Activated CD8-positive, alpha-beta memory T cell treated with anti-CD3 and anti-CD28 coated beads for 1 hour (primary cell): ENCODE measurements at places on chromosomes 4 and X.

DNA sequence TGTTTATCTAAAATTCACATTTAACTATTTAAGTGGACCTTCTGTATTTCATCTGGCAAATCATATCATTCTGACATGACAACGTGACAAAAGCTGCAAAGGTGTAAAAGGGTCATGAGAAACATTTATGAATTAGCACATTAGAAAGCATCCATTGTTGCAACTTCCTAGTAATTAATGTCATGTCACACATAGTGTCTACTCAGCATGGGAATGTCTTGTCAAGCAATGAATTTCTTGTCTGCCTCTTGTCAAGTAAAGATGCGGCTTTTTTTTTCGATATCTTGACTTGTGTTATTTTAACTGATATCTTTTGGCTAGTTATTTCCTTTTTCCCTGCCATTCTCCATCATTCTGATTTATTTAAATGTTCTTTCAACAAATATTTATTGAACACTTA, 463.5 kb upstream of the CXorf51B start:
- no peak for DNase-seq

DNA sequence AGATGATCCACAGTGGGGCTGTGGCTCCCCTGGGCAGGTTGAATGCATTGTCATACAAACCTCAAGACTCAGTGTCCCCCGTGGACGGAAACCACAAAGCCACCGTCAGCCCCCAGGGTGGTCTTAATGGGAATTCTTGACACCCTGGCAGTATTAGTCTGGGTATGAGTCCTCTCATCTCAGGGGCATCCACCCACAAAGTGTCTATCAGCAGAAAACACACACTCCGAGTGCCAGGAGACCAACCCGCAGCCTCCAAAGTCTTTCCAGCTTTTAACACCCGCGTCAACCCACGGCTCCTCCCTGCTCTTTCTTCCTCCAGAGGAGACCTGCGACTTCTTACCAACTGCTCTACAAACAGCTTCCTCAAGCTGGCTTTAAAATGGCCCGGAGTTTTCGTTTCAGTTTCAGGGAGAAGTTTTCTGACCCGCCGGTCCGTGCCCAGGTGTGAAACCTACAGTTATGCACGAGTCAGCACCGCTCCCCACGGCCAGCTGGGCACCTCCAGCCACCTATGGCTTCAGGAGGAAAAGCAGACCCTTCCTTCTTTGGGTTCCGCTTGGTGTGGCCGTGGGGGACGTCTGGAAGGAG, 14.4 kb upstream of the ASMTL start:
- DNase-seq: no peak

- no peak for DNase-seq
Measured at GRCh38 chrX:14851526-14851925, 21.3 kb downstream of the FANCB start.

GRCh38 chr4:77877771-77878565, 15.3 kb downstream of the MRPL1 start:
- no peak for DNase-seq

GRCh38 chrX:122517786-122518185, 666.3 kb upstream of the GRIA3 start:
- no peak for DNase-seq

GRCh38 chr4:11354531-11354930, 74.2 kb downstream of the HS3ST1 start:
- no peak for DNase-seq

DNA sequence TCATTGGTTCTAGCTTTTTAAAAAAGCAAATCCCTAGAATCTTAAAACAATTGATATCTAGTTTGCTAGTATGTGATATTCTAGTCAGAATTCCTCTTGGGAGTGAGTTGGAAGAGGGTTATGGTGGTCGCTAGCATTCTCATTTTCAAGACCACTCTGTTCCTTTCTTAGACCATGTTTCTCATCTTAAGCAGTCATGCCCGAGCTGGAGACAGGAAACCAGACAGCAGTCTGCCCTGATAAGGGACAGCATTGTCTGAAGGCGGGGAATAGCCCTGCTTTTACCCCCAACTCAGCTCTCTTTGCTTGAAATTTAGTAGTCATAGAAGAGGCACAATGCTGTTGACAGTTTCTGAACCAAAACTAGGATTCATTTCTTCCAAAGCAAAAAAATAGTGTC, 5.2 kb downstream of the KLF3 start:
- no peak for DNase-seq

GRCh38 chr4:6576512-6576911, 1.5 kb downstream of the MAN2B2 start:
- DNase-seq: no peak

DNA sequence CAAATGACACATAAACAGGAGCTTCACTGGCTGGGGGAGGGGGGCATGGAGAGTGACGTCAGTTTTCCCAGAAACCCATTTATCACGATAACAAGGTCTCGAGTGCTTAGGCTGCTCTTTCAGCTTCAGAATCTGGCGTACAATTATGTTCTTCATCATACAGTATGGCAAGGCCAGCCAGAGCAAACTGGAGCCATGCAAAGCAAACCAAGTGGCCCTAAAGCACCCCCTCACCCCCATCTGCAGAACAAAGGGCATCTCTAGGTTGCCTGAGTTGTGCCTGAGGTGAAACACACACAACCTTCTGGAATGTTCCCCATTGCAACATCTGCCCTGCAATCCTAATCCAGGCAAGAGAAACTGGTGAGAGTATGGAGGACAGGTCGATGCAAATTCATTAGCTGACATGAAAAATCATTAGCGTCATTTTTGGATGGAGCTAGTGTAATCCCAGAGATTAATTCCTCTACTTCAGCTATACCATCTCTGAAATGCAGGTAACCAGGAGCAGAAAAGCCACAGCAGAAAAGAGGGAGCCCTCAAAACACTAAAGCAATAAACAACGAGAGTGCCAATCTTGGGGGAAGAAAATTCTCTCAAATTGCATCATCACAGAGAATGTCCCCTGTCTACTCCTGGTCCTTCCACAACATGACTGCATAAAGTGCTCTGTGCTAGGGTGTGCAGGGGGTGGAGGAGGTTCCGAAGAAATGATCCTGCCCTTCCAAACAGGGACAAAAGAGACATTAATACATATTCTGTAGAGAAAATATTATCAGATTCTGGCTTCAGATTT, 1.8 kb downstream of the SEPTIN6 start:
- DNase-seq: peak; percentile 41

DNA sequence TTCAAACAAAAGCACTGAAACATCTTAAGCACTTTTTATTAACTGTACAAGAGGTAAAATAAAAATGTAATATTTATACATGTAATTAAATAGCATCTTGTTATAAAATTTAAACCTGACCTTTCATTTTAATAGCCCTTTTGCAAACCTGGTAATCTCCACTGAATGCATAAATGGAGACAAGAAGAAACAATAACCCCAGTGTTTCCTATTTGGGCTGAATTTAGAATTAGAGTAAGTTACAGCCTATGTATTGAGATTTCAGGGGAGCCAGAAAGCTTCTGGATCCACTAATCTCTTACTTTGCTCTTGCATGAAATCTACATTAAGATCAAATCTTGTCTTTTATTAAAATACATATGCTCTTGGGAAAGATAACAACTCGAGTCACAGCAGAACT, 261.8 kb downstream of the ADGRL3 start:
- DNase-seq: no peak

DNA sequence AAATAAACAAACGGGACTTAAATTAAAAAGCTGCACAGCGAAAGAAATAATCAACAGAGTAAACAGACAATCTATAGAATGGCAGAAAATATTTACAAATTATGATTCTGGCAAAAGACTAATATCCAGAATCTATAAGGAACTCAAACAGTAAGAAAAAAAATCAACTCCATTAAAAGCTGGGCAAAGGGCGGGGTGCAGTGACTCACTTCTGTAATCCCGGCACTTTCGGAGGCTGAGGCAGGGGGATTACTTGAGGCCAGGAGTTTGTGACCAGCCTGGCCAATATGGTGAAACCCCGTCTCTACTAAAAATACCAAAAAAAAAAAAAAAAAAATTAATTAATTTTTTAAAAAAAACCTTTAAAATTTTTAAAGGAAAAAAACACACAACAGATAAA, 109.0 kb downstream of the ATP11C start:
- no peak for DNase-seq

DNA sequence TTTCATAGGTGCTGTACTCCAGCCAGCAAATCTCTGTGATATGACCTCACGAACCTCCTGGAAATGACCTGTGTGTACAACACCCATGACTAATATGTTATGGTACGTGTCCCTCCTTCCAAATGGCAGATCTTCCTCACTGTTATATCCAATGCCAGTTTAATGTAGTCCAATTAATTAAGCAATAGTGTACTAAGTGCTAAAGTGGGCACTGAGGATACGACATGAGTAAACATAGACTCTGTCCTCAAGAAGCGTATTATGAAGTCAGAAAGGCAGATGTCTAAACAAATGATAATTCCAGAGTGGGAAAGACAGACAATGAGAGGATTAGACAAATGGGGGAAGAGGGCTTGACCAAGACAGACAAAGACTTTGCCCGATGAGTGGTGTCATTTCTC, 33.9 kb downstream of the GPRIN3 start:
- no peak for DNase-seq

GRCh38 chrX:42934020-42934726, 156.2 kb upstream of the PPP1R2C start:
- no peak for DNase-seq

DNA sequence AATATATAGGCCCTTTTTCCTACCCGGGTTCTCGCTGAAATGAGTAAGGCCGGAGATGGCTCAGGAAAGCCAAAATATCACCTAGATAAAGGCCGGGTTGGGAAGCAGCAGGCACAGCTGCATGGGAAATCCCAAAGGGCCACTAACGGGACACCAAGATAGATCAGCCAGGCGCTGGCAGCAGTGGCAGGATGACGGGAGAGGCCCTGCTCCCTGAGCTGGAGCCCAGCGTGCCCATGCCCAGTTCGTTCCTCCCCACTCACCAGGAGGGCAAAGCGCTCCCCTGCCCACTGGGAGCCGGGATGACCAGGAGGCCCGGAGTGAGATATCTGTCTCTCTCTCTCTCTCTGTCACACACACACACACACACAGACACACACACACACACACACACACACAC, 109.8 kb downstream of the DCTD start:
- no peak for DNase-seq

DNA sequence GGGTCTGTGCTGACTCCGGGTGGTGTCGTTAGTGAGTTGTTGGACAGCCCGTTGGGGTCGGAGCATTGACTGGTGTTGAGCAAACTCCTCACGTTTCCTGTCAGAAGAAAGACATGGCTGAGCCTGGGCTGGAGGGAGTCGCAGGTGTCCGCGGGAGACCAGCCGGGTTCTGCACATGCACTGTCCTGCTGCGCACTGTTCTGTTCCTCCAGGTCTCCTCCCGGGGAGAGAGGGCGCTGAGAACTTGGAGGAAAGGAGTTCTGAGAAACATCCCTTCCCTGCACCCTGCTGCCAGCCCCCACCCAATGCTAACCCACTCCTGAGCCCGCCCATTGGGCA, 1.1 kb downstream of the ZNF141 start:
- no peak for DNase-seq

DNA sequence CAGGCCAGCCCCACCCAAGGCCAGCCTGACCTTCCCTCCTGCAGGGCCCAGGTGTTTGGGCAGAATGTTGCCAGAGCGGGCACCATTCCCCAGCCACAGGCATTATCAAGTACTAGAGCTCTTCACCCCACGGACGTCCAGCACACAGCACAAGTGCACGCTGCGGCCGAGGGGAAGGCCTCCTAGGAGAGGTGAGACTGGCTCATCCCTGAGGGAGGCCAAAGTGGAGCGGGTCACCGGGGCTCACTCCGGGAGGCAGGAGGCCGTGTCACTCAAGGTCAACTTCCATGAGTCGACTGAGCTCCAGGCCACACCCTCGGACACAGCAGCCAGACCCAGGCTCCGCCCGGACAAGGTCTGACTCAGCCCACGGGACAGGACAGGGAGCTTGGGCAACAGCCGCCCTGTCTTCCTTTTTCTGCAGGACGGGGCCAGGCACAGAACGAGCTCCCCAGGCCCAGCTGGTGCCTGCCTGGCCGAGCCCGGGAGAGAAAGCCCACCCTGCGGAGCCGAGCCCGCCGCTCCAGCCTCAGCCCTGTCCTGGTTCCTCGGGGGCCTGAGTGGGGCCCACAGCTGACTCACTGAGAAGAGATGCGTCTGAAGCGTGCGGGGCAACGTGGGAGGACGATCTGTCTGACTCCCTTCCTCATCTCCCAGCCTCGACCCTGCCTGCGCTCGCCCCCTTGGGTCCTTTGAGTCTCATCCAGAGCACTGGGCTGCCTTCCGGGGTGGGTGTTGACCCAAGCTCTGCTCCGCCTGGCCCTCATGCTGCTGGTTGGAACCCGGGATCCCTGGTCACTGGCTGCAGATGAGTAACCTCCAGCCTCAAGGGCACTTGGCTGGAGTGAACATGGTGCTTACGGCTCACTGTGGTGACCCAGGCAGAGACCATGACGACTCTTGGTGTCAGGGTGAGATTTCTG, 1.6 kb downstream of the SLC49A3 start:
- no peak for DNase-seq

DNA sequence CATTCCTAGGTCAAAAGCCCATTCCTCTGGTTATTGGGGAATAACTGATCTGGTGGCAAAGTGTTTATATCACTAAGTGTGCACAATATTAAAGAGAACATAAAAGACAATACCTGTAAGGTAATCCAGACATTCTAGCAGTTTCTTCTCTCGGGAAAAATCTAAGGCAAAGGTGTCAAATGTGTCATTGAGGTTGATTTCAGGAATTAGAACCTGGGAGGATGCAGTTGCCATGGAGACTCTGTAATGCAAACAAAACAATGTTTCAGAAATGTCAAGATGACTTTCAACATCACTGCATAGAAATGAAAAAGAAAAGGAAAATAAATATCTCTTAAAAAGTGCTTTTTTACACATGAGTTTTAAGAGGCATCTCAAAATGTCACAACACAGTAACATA, 145.9 kb downstream of the MID1 start:
- no peak for DNase-seq

DNA sequence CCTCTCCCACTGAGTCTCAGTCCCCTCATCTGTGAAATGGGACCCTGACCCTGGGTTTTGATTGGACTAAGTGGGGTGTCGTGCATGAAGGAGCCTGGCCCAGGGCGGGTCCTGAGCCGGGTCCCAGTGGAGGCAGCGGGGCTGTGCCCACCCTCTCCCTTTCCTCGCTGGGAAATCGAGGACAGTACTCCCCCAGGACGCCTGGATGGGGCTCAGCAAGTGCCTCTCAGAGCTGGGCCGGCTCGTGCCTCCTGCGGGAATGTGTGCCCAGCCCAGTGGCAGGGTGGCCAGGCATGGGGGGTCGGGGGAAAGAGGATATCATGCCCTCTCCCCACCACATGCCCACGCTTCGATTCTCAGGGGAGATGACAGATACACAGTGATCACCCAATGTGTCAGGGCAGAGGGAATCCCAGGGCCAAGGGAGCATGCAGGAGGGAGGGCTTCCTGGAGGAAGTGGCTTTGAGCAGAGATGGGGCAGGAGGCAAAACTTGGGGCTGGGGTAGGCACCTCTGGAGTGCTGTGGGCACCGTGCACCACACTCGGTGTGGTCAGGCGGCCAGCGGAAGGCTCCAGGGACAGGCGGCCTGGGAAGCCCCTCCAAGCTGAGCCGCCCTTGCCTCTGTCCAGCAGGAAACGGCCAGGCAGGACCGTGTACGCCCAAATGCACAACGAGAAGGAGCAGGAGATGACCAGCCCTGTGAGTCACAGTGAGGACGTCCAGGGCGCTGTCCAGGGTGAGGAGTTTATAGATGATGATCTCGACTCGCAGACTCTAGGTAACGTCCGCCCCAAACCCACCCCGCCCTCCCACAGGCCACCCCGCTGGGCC, 203.0 kb downstream of the AFAP1 start:
- DNase-seq: no peak
